Glutamatergic neuron (in vitro differentiated cells): ENCODE measurements at places on chromosomes 13 and 19. TPM values are rescaled to one million over a fixed set of nuclear protein-coding genes. Genes with fewer than 3 reads are reported as not detected.
A peak's percentile ranks its signal among the peaks of the same experiment; 100 is the strongest.

Gene C13orf46
- total RNA-seq: 0.71 TPM

DNA sequence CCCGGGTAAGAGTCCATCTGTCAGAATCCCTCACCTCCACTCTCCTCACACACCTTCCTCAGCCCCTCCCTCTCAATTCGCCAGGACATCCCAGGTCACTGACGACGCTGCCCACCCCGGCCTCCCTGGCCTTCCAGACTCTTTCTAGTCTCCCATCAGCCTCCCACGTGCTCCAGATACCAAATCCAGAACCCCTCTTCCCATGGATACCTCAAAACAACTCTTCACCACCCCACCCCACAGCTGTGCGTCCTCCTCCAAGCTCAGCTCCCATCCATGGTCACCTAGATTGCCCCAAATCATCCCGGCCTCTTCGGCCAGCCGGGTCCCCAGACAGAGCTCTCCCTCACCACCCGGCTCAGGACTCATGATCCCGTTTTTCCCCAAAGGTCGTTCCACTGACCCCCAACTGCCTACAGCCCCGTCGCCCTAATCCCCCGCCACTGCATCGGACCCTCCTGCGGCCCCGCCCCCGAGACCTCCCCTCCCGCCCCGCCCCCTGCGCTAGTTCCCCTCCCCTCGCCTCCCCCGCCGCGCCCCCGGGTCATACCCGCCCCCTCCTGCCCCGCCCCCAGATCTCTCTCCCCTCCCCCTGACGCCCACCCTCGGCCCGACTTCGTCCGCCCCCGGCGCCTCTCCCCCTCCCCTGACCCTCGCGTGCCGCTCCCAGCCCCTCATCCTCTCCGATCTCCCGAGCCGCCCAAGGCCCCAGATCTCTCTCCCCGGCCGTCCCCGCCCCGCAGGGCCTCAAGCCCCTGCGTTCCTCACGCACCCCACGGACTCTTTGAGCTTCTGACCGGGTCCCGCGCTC, 546 bp downstream of the UBXN6 start:
- peaks cover 13% of the 10 kb centered on the region for H3K27me3 ChIP-seq
- peak; percentile 86 for DNase-seq
- H3K36me3 ChIP-seq: no peaks in the 10 kb centered on the region
- H3K4me3 ChIP-seq: peak overlapping the region; percentile 99

DNA sequence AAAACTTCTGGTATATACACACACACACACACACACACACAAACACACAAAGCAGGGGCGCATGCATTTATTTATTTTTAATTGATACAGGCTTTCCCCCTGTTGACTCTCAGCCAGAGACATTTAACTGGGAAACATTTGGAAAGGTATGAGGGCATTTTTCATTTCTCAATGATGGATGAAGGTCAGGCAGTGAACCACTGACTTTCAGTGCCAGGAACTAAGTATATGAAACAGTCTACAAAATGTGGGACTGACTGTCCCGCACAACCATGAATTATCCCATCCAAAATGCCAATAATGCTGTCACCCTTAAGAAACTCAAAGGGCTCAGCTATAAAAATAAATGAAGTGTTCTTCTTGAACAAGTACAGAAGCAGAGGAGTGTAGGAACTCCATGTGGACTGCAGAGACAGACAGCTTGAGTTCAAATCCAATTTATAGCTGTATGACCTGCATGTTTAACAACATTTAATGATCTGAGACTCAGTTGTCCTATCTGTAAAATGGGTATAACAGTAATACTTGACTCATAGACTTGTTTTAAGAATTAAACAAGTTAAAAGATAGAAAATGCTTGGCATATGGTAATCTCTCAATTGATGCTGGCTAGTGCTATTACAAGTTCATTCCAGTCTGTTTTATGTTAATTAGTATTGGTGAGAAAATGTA, 25.0 kb upstream of the INTS6 start:
- H3K4me3 ChIP-seq: no peak overlapping the region
- no peak for DNase-seq
- no peak overlapping the region for H3K27ac ChIP-seq
- H3K4me1 ChIP-seq: no peaks in the 10 kb centered on the region

GRCh38 chr19:12117201-12117970, 22.8 kb downstream of the ZNF20 start:
- H3K4me3 ChIP-seq: no peak overlapping the region
- DNase-seq: no peak
- H3K36me3 ChIP-seq: peaks cover 17% of the 10 kb centered on the region
- H3K4me1 ChIP-seq: no peaks in the 10 kb centered on the region

DNA sequence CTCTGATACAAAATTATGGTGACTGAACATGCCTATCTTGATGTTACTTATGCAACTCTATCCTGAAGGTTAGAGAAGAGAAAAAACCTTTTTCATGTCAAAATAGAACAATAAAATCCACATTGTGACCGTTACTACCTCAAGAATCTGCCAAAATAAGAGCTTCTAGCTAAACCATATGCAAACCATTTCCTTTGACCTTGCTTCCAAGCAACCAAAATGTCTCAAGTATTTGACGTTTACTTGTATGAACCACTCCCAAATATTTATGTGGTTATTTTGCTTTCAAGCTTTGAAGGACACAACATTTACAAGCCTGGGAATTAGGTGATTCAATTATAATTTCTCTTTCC, 13.9 kb downstream of the FOXO1 start:
- DNase-seq: no peak
- H3K27ac ChIP-seq: no peak overlapping the region
- no peaks in the 10 kb centered on the region for H3K27me3 ChIP-seq
- no peak overlapping the region for H3K4me3 ChIP-seq

GRCh38 chr13:111919286-111919685, 147.7 kb upstream of the SOX1 start:
- H3K36me3 ChIP-seq: peaks cover 4% of the 10 kb centered on the region
- H3K27ac ChIP-seq: no peak overlapping the region
- peaks cover 8% of the 10 kb centered on the region for H3K27me3 ChIP-seq
- no peak for DNase-seq
- H3K4me1 ChIP-seq: peaks cover 5% of the 10 kb centered on the region

DNA sequence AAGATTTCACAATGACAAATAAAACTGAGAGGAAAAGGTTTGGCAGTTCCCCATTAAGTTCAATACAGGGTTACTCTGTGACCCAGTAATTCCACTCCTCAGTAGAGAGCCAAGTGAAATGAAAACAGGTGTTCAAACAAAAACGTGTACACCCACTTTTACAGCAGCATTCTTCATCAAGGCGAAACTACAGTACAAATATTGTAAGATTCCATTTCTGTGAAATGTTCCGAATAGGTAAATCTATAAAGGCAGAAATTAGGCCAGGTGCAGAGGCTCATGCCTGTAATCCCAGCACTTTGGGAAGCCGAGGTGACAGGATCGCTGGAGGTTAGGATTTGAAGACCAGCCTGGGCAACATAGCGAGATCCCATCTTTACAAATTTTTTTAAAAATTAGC, 8.9 kb upstream of the GDF15 start:
- DNase-seq: no peak
- no peaks in the 10 kb centered on the region for H3K36me3 ChIP-seq
- H3K4me1 ChIP-seq: peaks cover 7% of the 10 kb centered on the region
- H3K27me3 ChIP-seq: peaks cover 3% of the 10 kb centered on the region

DNA sequence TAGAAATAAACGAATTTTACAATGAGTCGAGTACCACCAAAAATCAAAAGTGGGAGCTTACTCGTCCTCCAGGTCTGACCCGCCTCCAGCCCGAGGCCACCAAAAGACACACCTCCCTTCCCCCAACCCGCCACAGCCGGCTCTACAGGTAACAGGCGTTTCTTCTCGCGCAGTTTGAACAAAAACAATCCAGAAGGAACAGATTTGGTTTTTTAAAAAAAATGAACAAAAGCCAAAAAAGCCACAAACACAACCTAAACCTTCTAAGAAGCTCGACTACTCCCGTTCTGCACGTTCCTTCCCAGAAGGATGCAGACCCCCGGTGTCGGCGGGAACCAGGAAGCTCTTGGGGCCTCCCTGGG, 671 bp downstream of the ZDHHC20 start:
- peaks cover 7% of the 10 kb centered on the region for H3K4me1 ChIP-seq
- H3K4me3 ChIP-seq: peak overlapping the region; percentile 94
- DNase-seq: peak; percentile 51
- peaks cover 4% of the 10 kb centered on the region for H3K36me3 ChIP-seq
- H3K27me3 ChIP-seq: peaks cover 5% of the 10 kb centered on the region

Gene VSTM1
- total RNA-seq: not detected

Gene CTXN1
- total RNA-seq: 90.6 TPM

DNA sequence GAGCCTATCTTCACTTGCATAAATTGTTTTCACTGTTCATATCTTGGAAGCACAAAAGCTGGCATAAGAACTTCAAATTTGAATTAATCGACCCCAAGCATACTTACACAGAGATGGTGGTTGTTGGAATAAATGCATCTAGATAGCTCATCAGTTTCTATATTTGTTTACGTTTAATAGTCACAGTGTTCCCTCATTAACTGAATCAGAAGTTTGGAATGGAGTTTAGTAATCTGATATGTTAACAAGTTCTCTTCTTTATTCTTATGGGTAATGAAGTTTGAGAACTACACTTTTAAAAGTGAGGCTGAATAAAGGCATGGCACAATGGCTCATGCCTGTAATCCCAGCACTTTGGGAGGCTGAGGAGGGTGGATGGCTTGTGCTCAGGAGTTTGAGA, 886.7 kb upstream of the PCDH20 start:
- H3K4me1 ChIP-seq: no peaks in the 10 kb centered on the region
- H3K27me3 ChIP-seq: no peaks in the 10 kb centered on the region
- H3K4me3 ChIP-seq: no peak overlapping the region
- H3K27ac ChIP-seq: no peak overlapping the region
- DNase-seq: no peak
- no peaks in the 10 kb centered on the region for H3K36me3 ChIP-seq

DNA sequence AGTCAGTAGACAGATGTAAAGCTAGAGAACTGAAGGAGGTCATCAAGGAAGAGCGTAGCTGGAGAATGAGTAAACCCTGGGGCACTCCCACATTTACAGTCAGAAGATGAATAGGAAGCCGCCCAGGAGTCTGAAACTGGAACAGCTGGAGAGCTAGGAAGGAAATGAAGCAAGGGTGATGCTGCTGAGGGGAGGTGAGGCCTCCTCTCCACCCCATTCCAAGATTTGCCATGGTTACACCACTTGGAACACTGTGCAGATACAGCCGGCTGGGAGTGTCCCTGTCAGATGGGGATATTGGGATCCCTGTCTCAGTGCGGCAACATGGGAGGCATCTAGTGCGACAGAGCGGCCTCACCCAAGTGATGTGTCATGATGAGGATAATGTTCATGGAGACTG, 51.8 kb upstream of the GPI start:
- no peaks in the 10 kb centered on the region for H3K27me3 ChIP-seq
- DNase-seq: no peak
- H3K27ac ChIP-seq: no peak overlapping the region
- no peaks in the 10 kb centered on the region for H3K36me3 ChIP-seq
- no peak overlapping the region for H3K4me3 ChIP-seq
- peaks cover 20% of the 10 kb centered on the region for H3K4me1 ChIP-seq

Gene SIGLEC5
- total RNA-seq: not detected

DNA sequence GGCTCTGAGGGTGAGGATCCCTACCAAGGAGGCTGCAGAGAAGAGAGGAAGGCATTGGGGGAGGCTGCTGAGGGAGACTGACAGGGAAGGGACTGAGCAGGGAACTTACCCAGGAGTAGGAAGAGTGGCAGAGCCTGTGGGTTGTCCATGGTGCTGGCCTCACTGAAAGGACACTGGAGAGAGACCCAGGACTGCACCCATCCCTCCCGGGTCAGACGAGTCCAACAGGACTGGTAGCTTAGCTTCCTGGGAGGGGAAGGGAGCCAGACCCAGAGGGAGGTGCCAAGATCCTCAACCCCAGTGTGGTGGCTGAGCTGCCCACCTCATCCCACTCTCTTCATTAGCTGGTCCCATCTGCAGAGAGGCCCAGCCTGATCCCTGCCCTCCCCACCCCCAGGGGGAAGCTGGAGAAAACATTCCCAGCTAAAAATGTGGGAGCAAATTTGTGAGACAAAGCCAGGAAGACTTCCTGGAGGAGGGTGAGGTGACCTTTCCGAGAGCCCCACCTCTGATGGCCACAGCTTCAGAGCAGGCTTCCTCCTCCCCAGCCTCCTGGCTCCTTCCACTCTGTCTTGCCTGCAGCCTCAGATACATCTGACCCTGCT, at the start of gene VSIG10L:
TSS of gene VSIG10L (minus strand) at position 164 of the 605 bp plus-strand sequence. CDS start at position 149, 15 bp downstream.
- peaks cover 13% of the 10 kb centered on the region for H3K27me3 ChIP-seq
- peak within 1 kb of the TSS; percentile 87 for H3K4me3 ChIP-seq
- peaks cover 3% of the 10 kb centered on the region for H3K4me1 ChIP-seq
- H3K27ac ChIP-seq: peak within 1 kb of the TSS; percentile 88
- DNase-seq: no peak

Gene FGF22
- total RNA-seq: 1.5 TPM

- H3K4me3 ChIP-seq: no peak overlapping the region
- no peak overlapping the region for H3K27ac ChIP-seq
- H3K27me3 ChIP-seq: peaks cover 4% of the 10 kb centered on the region
Observed at GRCh38 chr19:28482221-28482620, 730.7 kb downstream of the UQCRFS1 start.

GRCh38 chr19:51150627-51151026, 8.5 kb downstream of the SIGLEC7 start:
- H3K36me3 ChIP-seq: no peaks in the 10 kb centered on the region
- H3K27me3 ChIP-seq: peaks cover 4% of the 10 kb centered on the region
- H3K27ac ChIP-seq: no peak overlapping the region

Gene KLK5
- not detected for total RNA-seq

Gene ZNF628
- total RNA-seq: 13.7 TPM

DNA sequence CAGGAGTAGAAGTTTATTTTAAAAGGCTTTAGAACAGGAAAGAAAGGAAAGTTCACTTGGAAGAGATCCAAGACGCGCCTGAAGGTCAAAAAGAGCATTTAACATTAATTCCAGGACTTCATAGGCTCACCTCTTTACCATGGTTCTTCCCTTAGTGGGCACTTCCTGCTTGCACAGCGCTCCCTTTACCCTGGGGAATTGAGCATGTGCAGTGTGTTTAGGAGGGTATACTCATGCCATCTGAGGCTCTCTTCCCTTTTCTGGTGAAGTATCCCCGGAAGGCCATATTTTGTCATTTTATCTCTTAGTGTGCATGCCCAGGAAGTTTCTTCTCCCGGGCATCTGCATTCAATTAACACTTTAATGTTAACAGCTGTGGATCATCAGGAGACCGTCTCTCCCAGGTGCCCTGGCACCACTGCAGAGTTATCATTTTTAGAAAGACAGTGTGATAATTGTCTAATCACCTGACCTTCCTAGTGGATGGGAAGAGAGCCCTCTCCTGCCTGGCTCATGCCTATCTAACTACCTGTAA, 66.1 kb upstream of the ABCC4 start:
- H3K36me3 ChIP-seq: peaks cover 3% of the 10 kb centered on the region
- no peak overlapping the region for H3K27ac ChIP-seq
- no peak for DNase-seq
- H3K27me3 ChIP-seq: no peaks in the 10 kb centered on the region
- no peaks in the 10 kb centered on the region for H3K4me1 ChIP-seq

Gene S1PR5
- total RNA-seq: not detected

Gene RAVER1
- 24.8 TPM for total RNA-seq

DNA sequence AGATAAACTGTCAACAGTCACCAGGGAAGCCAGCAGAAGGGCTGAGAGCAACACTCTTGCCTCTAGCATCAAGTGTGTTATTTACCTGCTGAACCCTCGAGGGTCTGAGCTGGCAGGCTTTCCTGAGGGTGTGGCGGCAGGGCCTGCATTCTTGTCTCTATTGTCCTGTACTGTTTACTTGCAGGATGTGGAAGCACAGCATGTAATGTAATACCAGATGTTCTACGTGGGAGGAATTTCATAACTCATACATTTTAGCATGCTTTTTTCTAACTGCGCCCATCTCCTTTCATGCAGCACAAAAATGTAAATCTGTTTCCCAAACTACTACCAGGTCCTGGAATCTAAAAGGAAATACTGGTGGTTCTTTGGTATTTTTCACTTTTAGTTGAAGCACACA, 153.1 kb downstream of the RGCC start:
- no peaks in the 10 kb centered on the region for H3K36me3 ChIP-seq
- H3K4me1 ChIP-seq: no peaks in the 10 kb centered on the region
- H3K27me3 ChIP-seq: no peaks in the 10 kb centered on the region
- no peak overlapping the region for H3K27ac ChIP-seq
- H3K4me3 ChIP-seq: no peak overlapping the region
- no peak for DNase-seq

Gene GPX4
- 210 TPM for total RNA-seq
